ENCODE measurements at places on chromosomes 1 and 21. TPM values are rescaled to one million over a fixed set of nuclear protein-coding genes. Genes with fewer than 3 reads are reported as not detected.

Gene PTPRC
- not detected for total RNA-seq

Gene KCNJ15
- total RNA-seq: 0.83 TPM

Gene SLC9C2
- total RNA-seq: not detected

Gene SIK1
- total RNA-seq: 44.9 TPM

Gene SLC45A1
- 0.54 TPM for total RNA-seq

Gene NBPF6
- not detected for total RNA-seq

Gene ADAM30
- total RNA-seq: not detected

DNA sequence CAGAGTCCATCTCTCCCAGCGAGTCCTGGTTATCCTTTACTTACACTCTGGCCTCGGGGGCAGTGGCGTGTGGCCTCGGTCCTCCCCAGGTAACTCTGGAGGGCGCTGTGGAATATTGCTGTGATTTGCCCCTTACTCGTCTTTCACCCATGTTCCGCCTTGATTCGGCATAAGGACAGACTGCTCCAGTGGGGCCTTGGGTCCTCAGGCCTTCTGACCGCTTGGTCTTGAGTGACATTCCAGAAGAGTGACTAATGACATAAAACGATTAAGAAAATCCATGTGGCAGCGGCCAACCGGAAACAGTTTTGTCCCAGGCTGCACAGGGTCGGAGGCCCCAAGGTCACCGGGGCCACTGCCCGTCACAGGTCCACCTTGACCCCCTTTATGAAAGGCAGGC is 11.0 kb downstream of the ICMT start:
- DNase-seq: no peak

- no peak for DNase-seq
Observed at GRCh38 chr1:160149233-160149632, 2.2 kb upstream of the ATP1A4 start.

DNA sequence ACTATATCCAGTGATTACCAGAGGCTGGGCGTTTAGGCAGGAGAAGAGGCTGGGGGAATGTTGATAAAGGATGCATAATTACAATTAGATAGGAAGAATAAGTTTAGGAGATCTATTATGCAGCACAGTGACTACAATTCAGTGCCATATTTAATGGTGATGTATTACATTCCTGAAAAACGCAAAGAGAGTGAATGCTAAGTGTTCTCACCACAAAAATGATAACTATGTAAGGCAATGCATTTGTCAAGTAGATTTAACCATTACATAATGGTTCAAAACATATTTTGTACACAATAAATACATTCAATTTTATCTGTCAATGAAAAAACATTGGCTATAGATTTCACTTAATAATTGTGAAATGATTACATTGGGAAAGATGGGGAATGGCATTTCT is 548.9 kb downstream of the NUF2 start:
- no peak for DNase-seq

- DNase-seq: no peak
Observed at GRCh38 chr1:230109895-230110667, 43.0 kb downstream of the GALNT2 start.

DNA sequence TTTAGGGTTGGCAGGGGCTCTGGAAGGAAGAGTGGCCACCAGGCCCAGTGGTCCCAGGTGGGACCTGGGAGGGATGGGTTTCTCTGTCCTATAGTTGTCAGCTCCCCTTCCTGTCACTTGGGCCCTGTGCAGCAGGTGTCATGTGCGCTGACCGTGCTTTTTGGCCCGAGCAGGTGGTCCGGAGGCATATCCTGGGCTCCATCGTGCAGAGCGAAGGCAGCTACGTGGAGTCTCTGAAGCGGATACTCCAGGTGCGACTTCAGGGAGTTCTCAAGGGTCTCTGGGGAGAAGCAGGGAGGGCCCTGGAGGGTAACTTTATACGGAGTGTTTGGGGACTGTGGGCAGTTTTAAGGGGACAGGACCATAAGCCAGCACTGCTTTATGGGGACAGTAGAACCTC is 82.2 kb downstream of the ARHGEF10L start:
- no peak for DNase-seq

DNA sequence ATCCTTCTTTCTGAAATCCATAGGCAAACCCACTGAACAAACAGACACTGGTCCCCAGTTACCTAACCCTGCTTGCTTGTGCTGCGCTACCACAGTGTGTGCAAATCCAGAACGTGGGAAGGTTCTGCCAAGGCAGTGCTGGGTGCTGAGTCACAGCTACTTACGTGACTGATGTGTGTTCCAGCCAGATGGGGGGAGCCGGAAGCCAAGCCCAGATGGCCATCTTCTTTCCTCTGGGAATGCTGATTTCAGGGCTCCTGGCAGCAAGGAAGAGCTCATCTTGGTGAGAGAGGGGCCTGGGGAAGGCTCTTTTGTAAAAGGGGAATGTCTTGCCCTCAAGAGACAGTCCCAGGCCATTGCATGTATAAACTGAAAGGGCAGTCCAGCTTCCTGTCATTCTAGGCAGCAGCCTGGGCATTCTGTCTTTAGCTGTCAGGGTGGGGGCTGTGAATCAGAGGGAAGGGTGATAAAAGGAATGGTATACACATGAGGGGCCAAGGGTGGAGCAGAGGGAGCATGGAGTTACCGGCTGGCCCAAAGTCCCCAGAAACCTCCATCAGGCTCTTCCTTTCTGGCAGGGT is 54.1 kb downstream of the CD46 start:
- peak; percentile 91 for DNase-seq

- no peak for DNase-seq
Observed at GRCh38 chr1:44534771-44535170, 129.7 kb downstream of the RNF220 start.

DNA sequence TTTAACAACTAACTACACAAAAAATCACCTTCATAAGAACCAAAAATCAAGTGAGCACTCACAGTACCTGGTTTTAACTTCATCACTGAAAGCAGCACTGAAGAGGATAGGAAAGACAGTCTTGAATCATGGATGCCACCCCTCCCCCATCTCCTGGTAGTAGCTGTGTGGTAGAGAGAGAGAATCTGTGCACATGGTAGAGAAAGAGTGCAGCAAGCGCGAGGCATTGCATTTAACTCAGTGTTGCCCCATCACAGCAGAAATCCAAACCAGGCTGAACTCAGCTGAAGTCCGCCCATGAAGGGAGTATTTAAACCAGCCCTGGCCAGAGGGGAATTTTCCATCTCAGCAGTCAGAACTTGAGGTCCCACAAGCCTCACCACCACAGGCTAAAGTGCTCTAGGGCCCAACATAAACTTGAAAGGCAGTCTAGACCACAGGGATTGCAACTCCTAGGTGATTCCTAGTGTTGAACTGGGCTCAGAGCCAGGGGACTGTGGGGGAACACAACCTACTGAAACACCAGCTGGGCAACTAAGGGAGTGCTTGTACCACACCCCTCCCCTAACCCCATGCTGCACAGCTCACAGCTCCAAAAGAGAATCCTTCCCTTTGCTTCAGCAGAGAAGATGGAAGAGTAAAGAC is 38.4 kb downstream of the VAV3 start:
- peak; percentile 55 for DNase-seq

GRCh38 chr1:64940025-64940424 is 26.3 kb downstream of the JAK1 start:
- no peak for DNase-seq

GRCh38 chr1:156371553-156372264 is 2.7 kb downstream of the RHBG start:
- peak; percentile 16 for DNase-seq

- DNase-seq: no peak
Observed at GRCh38 chr1:234961456-234962339, 166.9 kb downstream of the TOMM20 start.

DNA sequence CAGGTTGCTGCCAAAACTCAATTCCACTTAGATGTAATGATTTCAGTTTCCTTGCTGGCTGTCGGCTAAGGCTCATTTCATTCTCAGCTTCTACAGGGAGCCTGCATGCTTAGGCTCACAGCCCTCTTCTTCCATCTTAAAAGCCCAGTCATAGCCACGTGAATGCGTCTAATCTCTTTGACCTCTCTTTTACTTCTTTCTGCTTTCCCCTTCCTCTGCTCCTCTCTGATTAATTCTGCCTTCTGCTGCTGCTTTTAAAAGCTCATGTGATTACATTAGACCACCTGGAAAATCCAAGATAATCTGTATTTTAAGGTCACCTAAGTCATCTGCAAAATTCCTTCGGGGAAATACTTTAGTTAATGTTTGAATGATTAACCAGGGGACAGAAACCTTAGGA is 812.8 kb upstream of the BRINP3 start:
- DNase-seq: no peak

DNA sequence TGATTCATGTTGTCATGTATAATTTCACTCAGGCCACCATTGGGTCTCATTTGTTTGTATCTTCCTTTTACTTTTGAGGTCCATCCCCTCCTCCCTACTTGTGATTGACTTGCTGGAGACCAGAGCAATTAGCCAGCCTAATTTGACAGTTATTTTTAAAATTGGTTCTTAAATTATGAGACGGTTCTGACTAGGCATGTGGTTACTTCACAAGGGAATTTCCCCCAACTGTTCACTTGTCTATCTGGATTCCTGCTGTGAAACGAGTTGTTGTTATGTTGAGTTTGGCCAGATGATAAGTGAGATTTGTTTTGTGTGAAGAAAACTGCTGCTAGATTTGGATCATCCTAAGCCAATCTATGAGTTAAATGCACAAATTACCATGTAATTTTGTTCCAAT is 359.1 kb downstream of the BARHL2 start:
- peak; percentile 41 for DNase-seq

- DNase-seq: no peak
Observed at GRCh38 chr1:184425449-184426277, 38.8 kb downstream of the C1orf21 start.

DNA sequence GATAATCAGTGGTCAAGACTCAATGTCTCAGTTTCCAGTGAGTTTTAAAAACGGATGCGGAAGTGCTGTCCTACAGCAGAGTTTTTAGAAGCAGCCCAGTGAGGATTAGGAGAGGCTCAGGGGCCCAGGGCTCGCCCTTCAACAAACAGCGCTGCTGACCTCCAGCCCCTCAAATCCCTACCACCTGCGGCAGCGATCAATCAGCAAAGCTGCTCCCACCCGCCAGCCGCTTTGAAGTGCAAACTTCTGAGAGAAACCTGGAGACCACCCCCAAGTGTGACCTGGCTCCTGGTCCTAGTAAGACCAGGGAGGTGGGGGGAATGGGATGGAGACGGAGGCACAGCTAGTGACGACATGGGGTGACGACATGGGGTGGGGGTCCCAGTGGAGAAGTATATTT is 14.4 kb downstream of the ZBTB17 start:
- DNase-seq: no peak

DNA sequence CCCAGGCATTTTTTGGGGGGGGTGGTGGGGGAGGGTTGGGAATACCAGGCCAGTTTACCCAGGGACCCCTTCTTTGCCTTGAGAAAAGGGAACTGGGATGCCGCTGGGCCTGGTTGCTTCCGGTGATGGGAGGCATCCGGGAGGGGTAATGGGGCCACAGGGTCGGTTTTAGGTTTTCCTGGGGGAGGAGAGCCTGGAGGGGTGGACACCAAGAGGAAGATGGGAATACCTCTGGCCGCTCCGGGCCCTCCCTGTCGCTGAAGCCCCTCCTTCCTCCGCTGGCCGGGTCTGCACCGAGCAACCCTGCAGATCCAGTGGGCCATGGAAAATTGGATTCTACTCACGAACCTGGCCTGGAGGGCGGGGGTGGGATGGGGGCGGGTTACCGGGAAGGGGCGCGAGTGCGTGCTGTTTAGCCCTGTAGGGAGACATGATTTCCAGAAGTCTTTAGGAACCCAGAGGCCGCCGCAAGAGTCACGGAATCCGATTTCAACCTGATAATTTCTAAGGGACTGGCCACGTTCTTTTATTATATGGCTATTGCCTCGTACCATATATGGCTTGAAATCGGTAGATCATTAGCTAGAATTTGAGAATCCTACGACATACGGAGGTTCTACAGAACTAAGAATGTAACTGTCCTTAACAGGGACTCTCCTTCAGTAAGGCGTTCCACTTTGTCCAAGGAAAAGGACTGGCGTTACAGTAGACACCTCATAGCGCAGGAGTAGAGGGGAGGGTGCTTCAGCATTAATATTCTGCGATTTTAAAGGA is 749 bp downstream of the AKIRIN1 start:
- DNase-seq: peak; percentile 21

All from mammary epithelial cell (primary cell).